ENCODE measurements at places on chromosomes 7 and 10.

- no peak for DNase-seq
These were observed 142.2 kb upstream of the VWC2 start for GRCh38 chr7:49631071-49631815.

DNA sequence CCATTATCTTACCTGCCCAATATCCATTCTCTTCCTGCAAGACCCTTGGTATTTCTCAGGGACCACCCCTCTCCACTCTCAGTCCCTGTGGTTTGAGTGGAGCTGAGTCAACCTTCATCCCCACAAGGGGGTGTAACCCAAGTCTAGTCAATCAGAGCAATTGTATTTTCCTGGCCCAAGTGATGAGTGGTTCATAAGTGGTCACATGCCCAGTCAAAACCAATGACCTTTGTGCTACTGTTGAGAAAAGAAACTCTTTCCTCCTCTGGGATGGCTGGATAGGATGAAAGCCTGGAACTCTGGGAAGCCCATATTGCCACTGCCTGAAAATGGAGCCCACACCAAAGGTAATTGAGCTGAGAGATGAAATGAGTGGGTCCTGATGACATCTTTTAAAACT, 93.6 kb downstream of the SNX10 start:
- no peak for DNase-seq

DNA sequence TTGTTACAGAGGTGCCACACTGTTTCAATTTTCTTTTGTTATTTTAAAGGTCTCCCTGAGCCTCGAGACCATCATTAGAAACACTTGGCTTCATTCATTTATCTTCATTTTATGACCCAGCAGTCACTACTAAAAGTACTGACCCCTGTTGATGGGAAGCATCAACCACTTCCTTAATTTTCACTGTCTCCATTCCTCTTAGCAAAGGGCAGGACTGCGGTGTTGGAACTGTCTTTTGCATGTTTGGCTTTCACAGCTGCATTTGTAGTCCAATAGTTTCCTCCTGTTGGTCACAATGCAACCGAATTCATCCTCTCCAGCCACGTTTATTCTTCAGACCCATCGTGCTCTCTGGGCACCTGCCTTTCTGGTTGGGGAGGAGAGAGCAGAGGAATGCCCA, 46.7 kb upstream of the PDZD8 start:
- DNase-seq: no peak

DNA sequence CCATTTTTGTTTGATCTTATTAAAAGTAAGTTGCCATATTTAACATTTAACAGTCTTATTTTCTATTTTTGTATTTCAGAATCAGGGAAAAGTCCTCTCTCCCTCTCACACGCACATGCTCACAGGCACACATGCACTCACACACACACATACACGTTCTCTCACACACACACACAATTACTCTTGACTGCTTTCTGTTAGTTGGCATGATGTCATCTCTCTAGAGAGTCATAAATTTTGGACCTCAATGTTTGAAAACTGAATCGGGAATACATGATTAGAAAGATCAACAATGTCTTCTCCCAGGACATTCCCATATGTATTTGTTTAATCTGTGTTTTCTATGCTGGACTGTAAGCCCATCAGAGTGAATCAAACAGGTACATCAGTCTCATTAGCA, 165.7 kb upstream of the AHR start:
- no peak for DNase-seq

- peak; percentile 52 for DNase-seq
These were observed 95.8 kb downstream of the SEMA3C start for GRCh38 chr7:80823057-80823456.

DNA sequence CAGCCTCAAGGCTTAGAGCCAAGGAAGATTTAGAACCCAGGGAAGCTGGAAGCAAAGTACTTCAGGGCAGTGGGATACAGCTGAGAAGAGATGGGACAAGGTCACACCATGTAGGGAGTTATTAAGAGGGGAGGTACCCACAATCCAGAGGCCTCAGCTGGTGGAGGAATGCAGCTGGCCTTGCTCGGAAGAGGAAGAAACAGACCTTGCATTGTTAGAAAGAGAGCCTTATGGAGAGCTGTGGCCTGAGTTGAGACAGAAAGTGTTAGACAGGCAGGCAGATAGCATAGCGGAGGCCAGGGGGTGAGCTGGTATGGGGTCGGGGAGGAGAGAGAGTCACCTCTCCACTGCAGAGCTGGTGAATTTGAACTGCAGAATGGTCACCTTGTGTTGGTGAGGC, 173.1 kb downstream of the JCAD start:
- DNase-seq: no peak

DNA sequence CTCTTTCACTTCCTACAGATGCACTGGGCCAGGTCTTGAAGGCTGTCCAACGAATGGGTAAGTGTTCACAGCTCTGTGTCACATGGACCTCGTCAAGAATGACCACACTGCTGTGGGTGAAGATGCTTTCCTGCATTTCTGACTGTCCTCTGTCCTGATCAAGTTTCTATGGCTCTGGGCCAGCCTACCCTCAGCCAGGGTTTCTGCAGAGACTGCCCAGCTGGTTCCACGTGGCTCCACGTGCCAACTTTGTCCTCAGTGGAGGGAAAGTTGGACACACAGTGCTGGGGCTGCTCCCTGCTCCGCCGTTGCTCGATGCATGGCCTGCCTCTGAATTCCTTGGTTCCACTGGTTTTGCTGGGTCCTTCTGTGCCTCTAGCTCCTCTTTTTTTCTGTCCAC, 152.3 kb downstream of the EGFR start:
- DNase-seq: no peak
